ENCODE measurements at places on chromosomes 7 and 10. TPM values are rescaled to one million over a fixed set of nuclear protein-coding genes. Genes with fewer than 3 reads are reported as not detected.
A peak's percentile ranks its signal among the peaks of the same experiment; 100 is the strongest.

DNA sequence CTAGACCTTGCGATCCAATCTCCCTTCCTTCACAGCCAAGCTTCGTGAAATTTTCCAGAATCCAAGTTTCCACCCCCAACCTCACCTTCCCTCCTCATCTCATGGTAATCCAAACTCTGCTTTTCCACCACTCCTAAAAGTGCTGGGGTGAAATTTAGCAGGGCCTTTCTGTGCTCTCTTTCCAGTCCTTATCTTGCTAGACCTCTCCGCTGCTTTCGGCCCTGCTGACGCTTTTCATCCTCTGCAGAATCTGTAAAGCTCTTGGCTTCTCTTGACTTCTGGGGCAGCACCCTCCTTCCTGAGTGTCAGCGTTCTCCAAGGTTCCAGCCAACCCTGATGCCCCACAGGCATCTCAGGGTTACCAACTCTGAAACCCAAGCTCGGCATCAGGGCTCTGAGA lies 7.7 kb downstream of the PLAC9 start:
- no peak for DNase-seq

GRCh38 chr10:124711145-124711544 lies 33.0 kb downstream of the FAM53B start:
- DNase-seq, result no peak

- peak; percentile 8 for DNase-seq
Observed at GRCh38 chr7:88339195-88339922, 32.7 kb upstream of the STEAP4 start.

- DNase-seq, result no peak
Observed at GRCh38 chr10:131747791-131748190, 153.0 kb upstream of the PPP2R2D start.

GRCh38 chr7:48140001-48140681 lies 31.1 kb upstream of the ABCA13 start:
- DNase-seq, result no peak

DNA sequence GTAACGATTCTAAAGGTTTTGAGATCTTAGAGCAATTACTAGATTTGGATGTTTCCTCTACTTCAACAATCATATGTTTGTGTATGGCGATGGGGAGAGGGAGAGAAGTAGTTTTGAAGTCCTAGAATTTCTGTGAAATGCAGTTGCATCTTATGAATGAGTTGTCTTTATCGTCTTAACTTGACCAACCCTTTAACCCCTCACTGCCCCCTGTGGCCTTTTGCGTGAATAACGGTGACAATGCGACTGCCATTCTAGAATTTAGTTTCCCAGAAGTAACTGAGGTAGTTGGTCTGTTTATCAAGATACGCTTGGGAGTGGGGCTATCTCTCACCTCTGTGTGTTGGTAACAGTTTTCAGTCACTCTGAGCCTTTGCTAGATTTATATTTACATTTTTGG lies 204.6 kb downstream of the HDAC9 start:
- DNase-seq, result peak; percentile 23

- DNase-seq, result no peak
Observed at GRCh38 chr10:126565441-126565840, 105.1 kb downstream of the C10orf90 start.

GRCh38 chr7:135322571-135323340 lies 89.1 kb downstream of the STRA8 start:
- no peak for DNase-seq

- peak; percentile 57 for DNase-seq
Observed at GRCh38 chr10:86795353-86795752, 38.9 kb downstream of the BMPR1A start.

- no peak for DNase-seq
Observed at GRCh38 chr7:130273081-130273932, 6.6 kb downstream of the CPA2 start.

GRCh38 chr7:100585511-100586265 lies at the start of gene LRCH4:
Gene LRCH4 (minus strand): TSS chr7:100586129. CDS start chr7:100586100, 29 bp downstream.
- no peak for DNase-seq

- no peak for DNase-seq
Observed at GRCh38 chr7:28872226-28872625, 85.9 kb downstream of the TRIL start.

DNA sequence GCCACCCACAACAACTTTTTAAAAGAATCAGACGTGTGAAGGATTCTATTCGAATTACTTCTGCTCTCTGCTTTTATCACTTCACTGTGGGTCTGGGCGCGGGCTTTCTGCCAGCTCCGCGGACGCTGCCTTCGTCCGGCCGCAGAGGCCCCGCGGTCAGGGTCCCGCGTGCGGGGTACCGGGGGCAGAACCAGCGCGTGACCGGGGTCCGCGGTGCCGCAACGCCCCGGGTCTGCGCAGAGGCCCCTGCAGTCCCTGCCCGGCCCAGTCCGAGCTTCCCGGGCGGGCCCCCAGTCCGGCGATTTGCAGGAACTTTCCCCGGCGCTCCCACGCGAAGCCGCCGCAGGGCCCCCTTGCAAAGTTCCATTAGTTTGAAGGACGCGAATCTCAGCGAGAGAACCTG lies 461 bp upstream of the HTRA1 start:
- no peak for DNase-seq

DNA sequence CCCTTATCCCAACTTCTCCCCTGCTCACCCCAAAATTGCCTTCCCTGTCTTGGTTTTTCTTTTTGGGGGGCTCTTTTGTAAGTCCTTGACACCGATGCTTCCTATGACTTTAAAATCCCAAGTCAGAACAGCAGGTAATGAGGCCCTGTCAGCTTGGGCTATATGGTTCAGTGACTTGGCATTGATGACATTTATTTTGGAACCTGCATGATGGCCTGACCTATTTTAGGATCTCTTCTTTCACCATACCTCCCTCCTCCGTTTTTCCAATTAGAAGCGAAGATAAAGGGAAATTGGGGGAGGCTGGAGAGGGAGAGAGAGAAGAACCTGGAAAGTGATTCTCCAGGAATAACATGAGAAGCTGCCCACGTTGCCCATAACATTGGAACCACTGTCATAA lies 424.9 kb upstream of the AUTS2 start:
- DNase-seq, result no peak

DNA sequence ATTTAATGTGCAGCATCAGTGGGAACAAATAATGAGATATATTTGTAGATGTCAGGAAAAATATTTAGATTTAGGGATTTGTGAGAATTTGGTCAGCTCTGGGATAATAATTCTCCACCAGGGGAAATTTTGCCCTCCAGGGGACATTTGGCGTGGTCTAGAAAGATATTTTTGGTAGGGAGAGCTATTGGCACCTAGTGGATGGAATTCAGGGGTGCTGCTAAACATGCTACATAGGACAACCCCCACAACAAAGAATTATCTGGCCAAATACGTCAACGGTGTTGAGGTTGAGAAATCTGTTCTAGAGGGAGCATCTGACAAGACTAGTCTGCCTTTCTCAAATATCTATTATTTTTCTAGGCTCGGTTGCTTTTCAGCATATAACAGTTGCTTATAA lies 2.1 kb downstream of the ADK start:
- no peak for DNase-seq

DNA sequence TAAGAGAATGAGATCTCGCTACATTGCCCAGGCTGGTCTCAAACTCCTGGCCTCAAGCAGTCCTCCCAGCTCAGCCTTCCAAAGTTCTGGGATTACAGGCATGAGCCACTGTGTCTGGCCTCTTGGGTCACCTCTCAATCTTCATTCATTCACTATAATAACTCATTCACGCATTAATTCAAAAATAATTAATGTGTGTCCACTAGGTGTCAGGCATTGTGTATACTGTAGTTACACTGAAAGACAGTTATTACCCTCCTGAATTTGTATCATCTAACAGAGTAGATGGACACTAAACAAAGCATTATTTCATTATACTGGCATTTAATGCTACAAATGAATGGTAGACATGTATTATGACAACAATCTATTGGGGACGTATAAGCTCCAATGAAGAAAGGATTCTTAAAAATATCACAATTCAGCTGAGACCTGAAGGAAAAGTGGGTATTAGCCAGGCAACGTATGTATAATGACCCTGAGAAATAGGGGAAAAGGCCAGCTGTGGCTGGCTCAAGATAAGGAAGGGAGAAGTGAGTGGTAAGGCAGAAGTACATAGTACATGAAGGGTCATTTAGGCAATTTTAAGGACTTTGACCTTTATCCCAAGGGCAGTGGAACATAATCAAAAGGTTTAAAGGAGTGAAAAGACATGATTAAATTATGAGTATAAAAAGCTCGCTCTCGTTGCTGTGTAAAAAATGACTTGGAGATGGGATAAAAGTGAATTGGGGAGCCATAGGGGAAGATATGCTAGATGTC lies 150.7 kb downstream of the BTAF1 start:
- no peak for DNase-seq

DNA sequence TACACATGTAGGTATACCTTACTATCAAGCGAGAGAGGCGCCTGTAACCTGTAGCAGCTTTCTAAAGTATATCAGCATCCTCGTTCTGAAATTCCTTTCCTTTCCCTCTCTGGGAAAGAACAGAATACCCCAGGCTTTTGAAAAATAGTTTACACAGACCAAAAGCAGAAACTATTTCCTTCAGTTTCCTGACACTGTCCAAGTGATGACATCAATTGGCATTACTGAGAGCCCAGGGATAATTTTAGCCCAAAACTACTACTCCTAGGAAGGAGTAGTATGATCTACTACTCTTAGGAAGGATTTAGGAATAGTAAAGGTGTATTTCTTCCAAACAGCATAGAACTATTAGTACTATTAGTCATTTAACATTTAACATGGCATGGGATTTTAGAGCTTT lies 6.0 kb downstream of the GNG11 start:
- DNase-seq, result no peak

GRCh38 chr7:44278451-44279161 lies 46.8 kb downstream of the CAMK2B start:
- no peak for DNase-seq

- no peak for DNase-seq
Observed at GRCh38 chr10:88841316-88842111, 10.1 kb downstream of the ANKRD22 start.

GRCh38 chr10:31914370-31914769 lies 14.3 kb downstream of the ARHGAP12 start:
- no peak for DNase-seq

DNA sequence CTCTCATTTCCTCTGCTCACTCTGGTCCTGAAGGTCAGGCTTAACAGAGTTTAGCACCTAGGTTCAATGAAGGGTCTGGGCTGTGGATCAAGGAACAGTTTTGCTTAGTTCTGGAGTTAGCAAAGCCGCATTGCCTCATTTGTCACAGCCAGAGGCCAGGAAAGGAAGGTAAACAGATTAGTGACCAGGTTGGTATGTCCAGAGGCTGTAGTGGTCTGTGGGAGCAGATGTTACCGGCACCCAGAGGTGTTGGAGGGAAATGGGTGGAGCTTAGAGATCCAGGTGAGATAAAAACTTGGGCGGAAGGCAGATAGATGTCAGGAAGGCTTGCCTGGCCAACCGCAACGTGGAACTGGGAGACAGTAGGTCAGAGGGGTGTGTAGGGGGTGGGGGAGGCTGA lies 36.6 kb upstream of the ZMIZ2 start:
- no peak for DNase-seq

DNA sequence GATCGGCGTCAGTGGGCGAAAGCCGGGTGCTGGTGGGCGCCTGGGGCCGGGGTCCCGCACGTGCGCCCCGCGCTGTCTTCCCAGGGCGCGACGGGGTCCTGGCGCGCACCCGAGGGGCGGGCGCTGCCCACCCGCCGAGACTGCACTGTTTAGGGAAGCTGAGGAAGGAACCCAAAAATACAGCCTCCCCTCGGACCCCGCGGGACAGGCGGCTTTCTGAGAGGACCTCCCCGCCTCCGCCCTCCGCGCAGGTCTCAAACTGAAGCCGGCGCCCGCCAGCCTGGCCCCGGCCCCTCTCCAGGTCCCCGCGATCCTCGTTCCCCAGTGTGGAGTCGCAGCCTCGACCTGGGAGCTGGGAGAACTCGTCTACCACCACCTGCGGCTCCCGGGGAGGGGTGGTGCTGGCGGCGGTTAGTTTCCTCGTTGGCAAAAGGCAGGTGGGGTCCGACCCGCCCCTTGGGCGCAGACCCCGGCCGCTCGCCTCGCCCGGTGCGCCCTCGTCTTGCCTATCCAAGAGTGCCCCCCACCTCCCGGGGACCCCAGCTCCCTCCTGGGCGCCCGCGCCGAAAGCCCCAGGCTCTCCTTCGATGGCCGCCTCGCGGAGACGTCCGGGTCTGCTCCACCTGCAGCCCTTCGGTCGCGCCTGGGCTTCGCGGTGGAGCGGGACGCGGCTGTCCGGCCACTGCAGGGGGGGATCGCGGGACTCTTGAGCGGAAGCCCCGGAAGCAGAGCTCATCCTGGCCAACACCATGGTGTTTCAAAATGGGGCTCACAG lies 1.1 kb downstream of the EGFR start:
- DNase-seq, result peak; percentile 68

- peak; percentile 14 for DNase-seq
Observed at GRCh38 chr10:12041766-12042408, 722 bp downstream of the UPF2 start.

GRCh38 chr10:69496352-69497230 lies 45.3 kb downstream of the TSPAN15 start:
- no peak for DNase-seq

GRCh38 chr10:101367569-101368453 lies 13.8 kb downstream of the BTRC start:
- DNase-seq, result peak; percentile 72

DNA sequence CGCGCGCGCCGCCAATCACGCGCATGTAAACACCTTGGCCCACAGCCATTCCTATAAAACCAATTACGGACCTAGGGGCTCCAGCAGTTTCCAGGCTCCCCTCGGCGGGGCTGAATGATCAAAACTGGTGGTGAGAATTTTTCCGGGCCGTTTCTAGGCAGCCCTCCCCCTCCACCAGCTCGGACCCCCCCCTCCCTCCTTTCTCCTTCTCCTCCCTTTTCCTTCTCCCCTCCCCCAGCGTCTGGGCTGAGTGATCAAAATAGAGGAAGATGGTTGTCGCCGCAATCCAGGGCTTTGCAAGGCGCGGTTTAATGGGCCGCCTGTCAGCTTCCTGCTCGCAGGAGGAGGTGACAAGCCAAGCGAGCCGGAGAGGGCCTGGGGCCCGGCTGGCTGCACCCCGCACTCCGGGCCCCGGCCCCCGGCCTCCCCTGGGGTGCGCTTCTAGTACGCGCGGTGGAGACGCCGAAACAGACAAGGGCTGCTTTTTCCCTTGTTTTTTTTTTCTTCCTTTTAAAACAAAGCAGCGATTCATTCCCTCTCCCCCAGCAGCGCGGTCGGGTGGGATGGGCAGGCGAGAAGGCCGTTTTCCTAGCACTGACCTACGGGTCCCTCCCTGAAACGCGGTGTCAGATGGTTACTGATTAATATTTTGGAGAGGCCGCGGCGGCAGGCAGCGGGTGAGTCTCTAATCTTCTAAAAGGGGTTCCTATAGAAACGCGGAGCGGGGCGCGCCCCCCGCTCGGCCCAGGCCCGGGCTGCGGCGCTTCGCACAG lies 528 bp upstream of the TNRC18 start:
- peak; percentile 99 for DNase-seq

The TECTB gene
- not detected for total RNA-seq

The MMD2 gene
- total RNA-seq, result not detected

The GSAP gene
- total RNA-seq, result 5.8 TPM

The CTAGE8 gene
- 0.09 TPM for total RNA-seq

The FANK1 gene
- total RNA-seq, result 3.1 TPM

The LIPF gene
- total RNA-seq, result not detected

The CD36 gene
- total RNA-seq, result not detected
